ENCODE measurements at places on chromosomes 3 and 15.

- DNase-seq: no peak
Observed at GRCh38 chr3:81910244-81910852, 148.9 kb upstream of the GBE1 start.

DNA sequence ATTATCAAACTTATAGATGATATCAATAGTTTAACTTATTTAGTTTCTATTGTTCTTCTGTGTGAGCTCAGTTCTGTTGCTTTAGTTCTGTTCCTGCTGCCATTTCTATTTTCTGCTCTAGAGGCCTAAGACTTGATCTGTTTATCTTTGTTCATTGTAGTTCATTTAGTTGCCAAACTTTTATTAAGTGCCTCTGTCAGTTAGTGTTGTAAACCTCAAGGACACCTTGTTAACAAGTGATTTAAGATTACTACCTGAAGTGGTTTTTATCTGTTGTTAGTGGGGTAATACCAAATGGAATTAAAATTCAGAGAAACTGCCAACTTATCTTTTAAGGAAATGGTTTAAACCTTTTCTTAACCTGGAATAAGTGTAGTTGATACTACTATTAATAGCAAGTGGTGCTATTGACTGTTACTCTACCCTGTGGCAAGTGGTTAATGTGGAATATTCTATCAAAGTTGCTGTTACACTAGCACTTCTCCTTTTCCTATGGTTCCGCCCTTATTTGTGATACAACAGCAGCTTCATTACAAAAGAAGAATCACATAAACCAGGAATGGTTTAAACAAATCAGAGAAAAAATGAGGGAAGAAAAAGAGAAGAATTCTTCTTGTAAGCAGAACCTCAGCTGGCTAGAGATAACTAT lies 500.6 kb upstream of the GOLIM4 start:
- DNase-seq: no peak

DNA sequence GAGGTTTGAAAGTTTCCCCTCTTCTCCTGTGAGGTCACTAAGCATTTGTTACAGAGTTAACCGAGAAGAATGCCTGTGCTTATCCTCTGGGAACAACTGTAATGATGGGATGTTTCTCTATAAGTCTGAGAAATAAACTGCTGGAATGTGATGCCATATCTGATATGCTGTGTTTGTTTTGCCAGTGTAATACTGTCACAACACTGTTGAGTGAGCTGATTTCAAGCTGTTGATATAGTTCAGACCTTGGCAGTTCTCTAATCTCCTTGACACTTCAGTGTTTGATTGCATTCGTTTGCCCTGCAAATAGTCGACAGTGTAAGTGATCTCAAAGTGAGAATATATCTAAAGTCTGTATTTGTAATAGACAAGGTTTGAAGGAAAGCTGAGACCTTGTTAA lies 73.3 kb downstream of the PTPRG start:
- no peak for DNase-seq

- no peak for DNase-seq
Observed at GRCh38 chr3:140093742-140094141, 158.8 kb downstream of the CLSTN2 start.

GRCh38 chr3:73602170-73602569 lies 22.6 kb downstream of the PDZRN3 start:
- DNase-seq: no peak
